H7 (cell line): ENCODE measurements at places on chromosomes 3 and 15. TPM values are rescaled to one million over a fixed set of nuclear protein-coding genes. Genes with fewer than 3 reads are reported as not detected.

HRG gene
- total RNA-seq = 0.14 TPM in 1 of 2 replicates, not detected in the other

EPHA3 gene
- 0.31 and 0.33 TPM in 2 replicates for total RNA-seq

DNA sequence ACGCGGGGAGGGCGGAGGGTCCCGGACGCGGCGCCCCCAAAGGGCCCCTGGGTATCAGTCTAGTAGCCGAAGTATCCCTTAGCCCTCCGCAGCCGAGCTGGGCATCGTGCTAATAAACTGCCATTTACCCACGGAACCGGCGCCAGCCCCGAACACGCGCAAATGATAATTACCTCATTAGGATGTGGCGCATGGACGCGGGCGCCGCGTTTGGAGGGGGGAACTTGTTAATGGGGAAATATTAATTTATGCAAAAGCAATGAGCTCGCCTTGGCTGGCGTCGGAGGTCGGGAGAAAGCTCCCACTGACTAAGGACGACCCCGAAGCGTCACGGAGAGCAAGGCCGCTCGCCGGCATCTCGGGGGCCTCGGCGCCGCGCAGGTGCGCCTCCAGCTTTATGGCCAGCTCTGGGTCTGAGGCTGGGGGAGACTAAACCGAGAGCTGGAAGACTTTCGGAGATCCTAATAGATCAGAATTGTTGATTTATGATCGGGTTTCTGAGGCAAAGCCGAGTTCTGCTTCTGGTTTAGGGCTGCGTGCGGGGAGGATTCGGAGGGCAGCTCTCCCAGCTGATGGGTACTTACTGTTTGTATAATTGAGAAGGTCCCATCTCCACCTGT, 474 bp upstream of the FEZF2 start:
- DNase-seq = peak; percentile 51

GRCh38 chr15:77097248-77097721, 26.4 kb upstream of the TSPAN3 start:
- DNase-seq = no peak

DNA sequence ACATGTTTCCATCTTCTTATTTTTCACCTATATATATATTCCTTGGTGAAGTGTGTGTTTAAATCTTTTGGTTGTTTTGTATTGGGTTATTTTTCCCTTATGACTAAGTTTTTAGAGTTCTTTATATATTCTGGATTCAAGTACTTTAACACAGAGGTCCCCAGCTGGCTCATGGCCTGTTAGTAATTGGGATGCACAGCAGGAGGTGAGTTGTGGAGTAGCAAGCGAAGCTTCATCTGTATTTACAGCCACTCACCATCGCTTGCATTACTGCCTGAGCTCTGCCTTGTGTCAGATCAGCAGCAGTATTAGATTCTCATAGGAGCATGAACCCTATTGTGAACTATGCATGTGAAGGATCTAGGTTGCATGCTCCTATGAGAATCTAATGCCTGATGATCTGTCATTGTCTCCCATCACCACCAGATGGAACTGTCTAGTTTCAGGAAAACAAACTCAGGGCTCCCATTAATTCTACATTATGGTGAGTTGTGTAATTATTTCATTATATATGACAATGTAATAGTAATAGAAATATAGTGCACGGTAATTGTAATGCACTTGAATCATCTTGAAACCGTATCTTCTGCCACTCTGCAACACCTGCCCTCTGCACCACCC, 151.6 kb downstream of the RSRC1 start:
- no peak for DNase-seq

- no peak for DNase-seq
Observed at GRCh38 chr3:58157700-58158099, 53.1 kb downstream of the DNASE1L3 start.

GRCh38 chr3:52495777-52496602, 852 bp downstream of the STAB1 start:
- no peak for DNase-seq

DNA sequence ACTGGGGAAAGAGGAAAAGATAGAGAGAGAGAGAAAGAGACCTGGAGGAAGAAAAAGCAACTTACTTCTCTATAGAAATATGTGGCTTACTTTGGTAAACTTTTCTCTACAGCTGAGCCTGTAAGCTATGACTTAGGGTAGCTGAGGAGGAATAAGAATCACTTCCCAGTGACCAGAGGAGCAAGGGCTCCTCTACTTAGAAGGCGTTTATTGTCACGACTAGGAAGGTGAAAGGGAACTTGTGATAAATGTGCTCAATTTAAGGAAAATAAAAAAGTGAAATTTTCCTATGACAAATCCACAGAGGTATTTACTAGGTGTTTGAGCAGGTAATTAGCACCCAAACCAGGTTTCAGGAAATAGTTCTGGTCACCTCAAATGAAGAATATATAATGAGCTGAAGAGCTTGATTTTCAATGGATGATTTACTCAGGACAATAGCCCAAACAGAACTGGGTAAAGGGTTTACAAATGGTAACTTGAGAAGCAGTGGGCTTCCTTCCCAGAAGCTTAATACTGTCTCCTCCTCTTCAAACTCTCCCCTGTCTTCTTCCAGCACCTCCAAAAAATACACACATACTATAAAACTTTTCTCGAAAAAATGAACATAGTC, 46.1 kb downstream of the SOX2 start:
- no peak for DNase-seq

TGM5 gene
- not detected in 2 replicates for total RNA-seq

GASK1A gene
- total RNA-seq = 3.4 and 4.5 TPM in 2 replicates

DNA sequence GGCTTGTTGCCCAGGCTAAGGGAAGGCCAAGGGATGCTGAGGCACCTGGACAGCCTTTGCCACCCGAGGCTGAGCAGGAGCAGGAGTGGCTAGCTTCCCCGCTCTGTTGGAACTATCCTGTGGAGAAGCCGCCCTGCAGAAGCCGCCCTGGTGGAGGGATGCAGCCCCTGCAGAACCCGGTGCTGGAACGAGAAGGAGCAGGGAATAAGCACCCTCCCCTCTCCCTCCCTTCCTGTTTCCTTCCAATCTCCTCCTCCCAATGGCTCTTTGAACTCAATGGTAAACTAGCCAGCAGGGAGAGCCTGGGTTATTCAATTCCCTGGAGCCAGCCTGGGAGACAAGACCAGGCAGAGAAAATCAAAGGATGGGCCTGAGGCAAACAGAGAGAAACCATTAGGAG, 11.8 kb upstream of the HRG start:
- DNase-seq = peak; percentile 65

- no peak for DNase-seq
Observed at GRCh38 chr3:8303466-8303865, 198.2 kb upstream of the LMCD1 start.

DNA sequence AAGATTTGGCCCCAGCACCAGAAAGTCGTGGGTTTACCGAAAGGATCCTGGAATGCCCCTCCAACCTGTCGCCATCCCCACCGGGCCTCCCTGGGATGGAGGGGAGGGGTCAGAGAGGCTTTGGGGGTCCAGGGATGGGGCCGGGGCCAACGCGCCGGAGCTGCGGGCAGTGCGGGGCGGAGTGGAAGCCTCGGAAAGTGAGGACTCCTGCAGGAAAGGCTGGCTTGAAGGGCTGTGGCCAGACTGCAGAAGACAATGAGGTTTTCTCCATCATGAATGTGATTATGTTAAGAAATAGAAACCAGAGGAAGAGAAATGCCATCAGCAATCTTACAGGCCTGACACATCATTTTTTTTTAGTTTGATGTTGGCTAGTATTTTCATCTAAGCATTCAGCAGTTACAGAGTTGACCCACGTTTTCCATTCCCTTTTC, 738 bp downstream of the YEATS2 start:
- DNase-seq = peak; percentile 83

DNA sequence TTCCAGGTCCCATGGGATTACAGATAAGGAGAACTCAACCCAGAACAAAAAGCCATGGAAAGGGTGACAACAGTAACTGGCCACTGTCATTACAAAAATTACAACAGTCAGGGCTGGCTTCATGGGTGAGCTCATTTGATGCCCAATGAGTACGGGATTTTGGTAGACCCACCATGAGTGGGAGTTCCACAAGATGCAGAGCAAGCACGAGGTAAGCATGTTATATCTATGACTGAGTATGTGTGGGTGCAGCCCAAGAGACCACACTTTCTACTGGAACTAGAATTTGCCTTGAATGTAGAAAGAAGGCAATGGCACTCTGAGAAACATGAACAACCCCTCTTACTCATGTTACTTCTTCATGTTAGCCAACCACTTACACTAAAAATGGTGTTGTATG, 83.3 kb downstream of the IGF2BP2 start:
- DNase-seq = no peak

GRCh38 chr15:62999923-63000561, 42.5 kb upstream of the TPM1 start:
- no peak for DNase-seq

DNA sequence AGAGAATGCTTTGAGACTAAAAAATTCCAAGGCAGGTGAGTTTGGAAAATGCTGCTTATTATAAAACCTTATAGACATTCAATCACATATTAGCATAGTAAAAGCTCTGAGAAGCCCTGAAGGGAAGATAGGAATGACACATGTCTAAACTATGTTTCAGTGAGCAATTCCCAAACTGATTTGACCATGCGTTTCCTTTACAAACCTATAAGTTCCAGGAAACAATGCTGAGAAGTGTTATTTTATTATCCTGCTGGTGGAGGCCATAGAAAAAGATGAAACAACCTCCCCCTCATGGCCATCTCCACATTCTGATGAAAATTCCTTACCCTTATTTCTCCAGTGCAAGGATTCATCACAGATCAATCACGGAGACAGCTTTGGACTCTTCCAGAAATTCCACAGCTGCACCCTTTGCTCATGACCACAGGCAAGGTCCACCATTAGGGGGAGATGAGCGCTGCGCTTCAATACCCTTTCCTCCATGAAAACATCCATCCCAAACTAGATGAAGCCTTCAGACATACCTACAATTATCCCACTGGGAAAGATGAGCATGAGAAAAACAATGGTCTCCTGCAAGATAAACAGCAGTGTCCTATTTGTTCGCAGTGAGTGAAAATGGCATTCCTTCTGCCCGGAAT, 372.1 kb downstream of the MAGI1 start:
- DNase-seq = no peak

- peak; percentile 5 for DNase-seq
Observed at GRCh38 chr3:84601303-84601702, 357.5 kb upstream of the CADM2 start.

SSR3 gene
- 118 and 140 TPM in 2 replicates for total RNA-seq

DNA sequence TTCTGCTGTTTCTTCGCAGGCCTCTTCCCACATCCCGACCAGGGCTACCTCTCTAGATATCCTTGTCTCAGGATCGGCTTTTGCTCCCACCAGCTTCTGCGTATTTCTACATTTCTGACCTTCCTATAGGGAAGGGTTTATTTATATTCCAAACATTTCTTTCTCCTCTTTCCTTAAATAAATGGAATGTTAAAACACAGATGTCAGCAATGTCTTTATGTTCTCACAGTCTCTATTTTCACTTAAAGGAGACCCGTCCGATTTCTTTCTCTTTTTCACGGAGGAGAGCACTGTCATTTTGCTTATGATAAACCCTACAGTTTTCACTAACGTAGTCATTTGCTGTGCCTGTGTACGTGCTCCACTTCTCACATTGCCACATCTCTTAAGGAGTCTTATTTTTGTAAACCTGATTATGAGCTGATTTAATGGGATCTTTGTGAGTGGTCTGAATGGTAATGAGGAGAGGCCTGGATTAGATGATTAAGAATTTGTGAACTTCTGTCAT, 630 bp downstream of the KIF15 start:
- DNase-seq = no peak

DNA sequence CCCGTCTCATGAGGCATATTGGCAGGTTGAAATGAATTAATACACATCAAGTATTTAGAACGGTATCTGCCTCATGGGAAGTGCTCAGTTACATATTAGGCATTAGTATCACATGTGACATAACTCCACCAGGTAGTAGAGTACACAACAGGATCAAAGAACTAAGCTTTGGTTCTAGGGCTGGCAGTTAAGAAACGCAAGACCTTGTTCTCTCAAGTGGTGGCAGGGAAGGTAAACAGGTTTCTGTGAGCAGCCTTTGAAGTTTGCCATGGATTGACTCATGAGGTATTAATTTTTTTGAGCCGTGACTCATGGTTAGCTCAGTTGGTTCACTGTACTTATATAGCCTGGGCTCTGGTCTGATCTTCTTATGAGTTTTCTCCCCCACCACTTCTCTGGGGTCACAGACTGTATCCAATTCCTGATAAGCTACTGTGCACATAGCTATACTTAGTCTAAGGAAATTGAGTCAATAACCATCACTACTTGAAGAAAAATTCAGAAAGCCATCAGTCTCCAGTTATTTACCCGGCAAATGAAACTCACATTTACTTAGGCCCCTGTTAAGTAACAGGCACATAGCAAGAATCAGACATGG, 155.6 kb upstream of the STT3B start:
- no peak for DNase-seq

- DNase-seq = no peak
Observed at GRCh38 chr15:68414206-68414555, 17.8 kb downstream of the ITGA11 start.
